Osteocyte (in vitro differentiated cells): ENCODE measurements at places on chromosomes 16 and 17. TPM values are rescaled to one million over a fixed set of nuclear protein-coding genes. Genes with fewer than 3 reads are reported as not detected.

TPSB2 gene
- not detected in 2 replicates for total RNA-seq

PHKB gene
- 61.2 and 64.3 TPM in 2 replicates for total RNA-seq

MIEF2 gene
- 10.8 and 15.3 TPM in 2 replicates for total RNA-seq

GRCh38 chr17:44956998-44957981, 9.7 kb upstream of the KIF18B start:
- H3K27me3 ChIP-seq = no peaks in the 10 kb centered on the region

DNA sequence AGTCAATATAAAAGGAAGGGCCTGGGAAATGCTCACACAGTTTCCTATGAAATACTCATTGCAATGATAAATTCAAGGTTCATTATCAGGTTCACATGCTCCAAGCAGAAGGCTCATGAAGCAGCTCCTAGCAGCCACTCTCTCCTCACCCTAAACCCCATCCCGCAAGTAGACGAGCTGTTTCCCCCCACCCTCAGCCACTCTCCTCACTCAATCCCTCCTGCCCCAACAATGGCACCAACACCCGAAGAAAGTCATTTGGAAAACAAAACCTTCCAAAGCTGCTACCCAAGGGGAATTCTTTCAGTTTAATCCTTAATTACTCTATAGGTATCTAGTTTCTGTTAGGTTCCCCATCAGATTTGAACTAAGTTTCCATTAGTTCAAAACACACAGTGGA, 69.7 kb downstream of the CREBBP start:
- no peak overlapping the region for H3K4me3 ChIP-seq
- peaks cover 10% of the 10 kb centered on the region for H3K4me1 ChIP-seq
- H3K27me3 ChIP-seq = no peaks in the 10 kb centered on the region

DNA sequence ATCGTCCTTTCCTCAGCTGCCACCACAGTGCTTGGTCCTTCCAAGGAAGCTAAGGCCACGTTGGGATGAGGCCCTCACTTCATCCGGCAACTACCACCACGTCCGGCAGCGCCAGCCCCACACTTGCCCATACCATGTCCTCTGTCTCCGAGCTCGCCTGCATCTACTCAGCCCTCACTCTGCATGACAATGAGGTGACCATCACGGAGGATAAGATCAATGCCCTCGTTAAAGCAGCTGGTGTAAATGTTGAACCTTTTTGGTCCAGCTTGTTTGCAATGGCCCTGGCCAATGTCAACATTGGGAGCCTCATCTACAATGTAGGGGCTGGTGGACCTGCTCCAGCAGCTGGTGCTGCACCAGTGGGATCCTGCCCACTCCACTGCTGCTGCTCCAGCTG, 44.9 kb downstream of the TTC19 start:
- peaks cover 61% of the 10 kb centered on the region for H3K36me3 ChIP-seq
- H3K4me1 ChIP-seq = no peaks in the 10 kb centered on the region
- H3K27ac ChIP-seq = no peak overlapping the region
- H3K27me3 ChIP-seq = no peaks in the 10 kb centered on the region
